ENCODE measurements at places on chromosomes 11 and 22.
A peak's percentile ranks its signal among the peaks of the same experiment; 100 is the strongest.

- no peak for DNase-seq
Measured at GRCh38 chr11:9803685-9804418, 140.0 kb downstream of the SWAP70 start.

GRCh38 chr11:65896034-65896999 lies 3.9 kb downstream of the FOSL1 start:
- no peak for DNase-seq

GRCh38 chr11:66066751-66067150 lies 3.3 kb upstream of the PACS1 start:
- no peak for DNase-seq

DNA sequence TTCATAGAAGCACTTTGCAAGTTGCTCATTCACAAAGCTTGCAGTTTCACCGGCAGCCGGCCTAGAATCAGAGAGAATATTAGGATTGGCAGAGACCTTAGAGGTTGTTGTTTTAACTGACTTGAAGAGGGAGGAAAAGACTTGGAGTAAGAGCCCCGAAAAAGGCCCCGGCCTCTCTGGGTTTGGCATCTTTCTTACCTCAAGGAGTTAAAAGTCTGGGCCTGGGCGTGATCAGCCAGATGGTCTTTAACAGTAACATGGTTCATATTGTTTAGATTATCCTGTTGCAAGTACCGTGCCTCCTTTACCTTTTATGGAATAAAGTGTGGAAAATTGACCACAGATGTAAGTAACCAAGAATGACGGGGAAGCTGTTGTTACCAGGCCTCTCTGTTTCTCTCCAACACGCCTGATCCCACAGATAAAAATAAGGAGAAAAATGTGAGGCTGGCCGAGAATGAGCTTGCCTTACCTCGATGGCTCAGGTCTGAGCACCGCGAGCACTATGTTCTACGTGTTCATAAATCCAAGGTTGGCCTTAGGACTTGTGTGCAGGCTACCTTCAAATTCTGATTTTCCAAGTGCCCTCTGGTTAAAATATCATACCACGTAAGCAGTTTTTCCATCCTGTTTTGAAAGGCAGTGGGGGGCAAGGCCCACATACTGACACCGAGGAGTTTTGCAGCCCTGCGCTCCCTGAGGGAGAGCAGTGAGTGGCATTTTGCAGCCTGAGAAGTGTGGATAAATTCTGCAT lies 56.4 kb downstream of the PARVA start:
- peak; percentile 74 for DNase-seq

DNA sequence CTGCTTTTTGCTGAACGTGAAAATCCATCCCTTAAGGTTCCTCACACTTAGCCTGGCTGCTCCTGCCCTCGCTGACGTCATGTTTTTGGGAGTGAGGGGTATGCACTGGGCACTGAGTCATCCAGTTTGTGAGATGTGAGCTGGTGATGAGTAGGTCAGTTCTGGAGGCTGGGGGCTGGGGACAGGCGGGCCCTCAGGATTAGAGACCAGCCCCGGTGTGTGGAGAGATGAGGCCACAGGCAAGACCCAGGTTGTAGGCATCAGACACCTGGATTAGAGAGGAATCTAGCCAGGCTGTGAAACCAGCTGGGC lies 9.2 kb downstream of the KCNC1 start:
- DNase-seq, result no peak

DNA sequence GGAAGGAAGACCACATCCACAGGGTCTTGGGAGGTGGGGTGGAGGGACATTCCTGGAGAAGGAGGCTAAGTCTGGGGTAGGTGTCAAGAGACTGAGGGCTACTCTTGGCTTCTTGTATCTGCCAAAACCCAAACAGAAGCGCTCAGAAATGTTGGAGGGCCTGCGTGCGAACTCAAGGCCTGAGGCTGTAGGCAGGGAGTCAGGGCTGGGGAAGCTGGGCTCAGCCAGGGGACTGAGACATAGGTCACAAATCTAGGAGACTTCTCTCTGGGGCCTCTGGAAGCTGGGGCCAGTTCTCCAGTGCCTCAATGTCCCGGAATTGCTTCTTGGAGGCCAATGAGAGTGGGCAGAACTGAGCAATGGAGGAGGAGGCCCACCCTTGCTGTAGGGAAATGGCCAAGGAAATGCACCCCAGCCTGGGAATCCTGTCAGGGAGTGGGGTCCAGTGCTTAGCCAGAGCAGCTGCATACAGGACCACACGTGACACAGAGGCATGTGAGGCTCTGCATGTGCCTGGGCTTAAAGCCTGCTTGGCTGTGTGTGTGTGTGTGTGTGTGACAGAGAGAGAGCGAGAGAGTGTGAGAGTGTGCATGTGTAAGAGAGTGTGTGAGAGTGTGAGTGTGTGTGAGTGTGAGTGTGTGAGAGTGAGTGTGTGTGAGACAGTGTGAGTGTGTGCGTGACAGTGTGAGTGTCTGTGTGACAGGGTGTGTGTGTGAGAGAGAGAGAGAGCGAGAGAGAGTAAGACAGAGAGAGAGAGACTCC lies 141.3 kb downstream of the ST3GAL4 start:
- no peak for DNase-seq

GRCh38 chr11:122872046-122872445 lies 10.5 kb upstream of the JHY start:
- DNase-seq, result no peak

GRCh38 chr11:129249923-129250322 lies 57.8 kb upstream of the ARHGAP32 start:
- DNase-seq, result no peak

GRCh38 chr22:29517215-29517908 lies 36.2 kb downstream of the THOC5 start:
- DNase-seq, result no peak

- peak; percentile 86 for DNase-seq
Measured at GRCh38 chr11:9017773-9018172, 14.0 kb upstream of the NRIP3 start.

DNA sequence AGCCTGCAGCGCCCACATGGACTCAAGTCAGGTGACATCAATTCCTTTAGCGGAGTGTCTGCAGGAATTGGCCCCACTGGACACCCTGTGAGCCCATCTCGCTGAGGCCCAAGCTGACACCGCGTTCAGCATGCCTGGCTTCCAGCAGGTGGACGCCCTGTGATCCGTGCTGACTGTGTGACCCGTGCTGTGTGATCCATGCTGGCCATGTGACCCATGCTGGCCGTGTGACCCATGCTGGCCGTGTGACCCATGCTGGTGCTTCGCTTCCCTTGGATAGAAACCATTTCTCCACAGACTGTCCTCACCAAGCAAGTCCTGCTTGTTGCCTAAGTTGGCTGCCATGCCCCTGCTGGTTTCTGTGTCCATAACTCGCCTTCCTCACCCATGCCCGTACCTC lies 392.1 kb downstream of the BRD1 start:
- DNase-seq, result no peak

- no peak for DNase-seq
Measured at GRCh38 chr11:78038697-78039313, 15.7 kb upstream of the KCTD14 start.

DNA sequence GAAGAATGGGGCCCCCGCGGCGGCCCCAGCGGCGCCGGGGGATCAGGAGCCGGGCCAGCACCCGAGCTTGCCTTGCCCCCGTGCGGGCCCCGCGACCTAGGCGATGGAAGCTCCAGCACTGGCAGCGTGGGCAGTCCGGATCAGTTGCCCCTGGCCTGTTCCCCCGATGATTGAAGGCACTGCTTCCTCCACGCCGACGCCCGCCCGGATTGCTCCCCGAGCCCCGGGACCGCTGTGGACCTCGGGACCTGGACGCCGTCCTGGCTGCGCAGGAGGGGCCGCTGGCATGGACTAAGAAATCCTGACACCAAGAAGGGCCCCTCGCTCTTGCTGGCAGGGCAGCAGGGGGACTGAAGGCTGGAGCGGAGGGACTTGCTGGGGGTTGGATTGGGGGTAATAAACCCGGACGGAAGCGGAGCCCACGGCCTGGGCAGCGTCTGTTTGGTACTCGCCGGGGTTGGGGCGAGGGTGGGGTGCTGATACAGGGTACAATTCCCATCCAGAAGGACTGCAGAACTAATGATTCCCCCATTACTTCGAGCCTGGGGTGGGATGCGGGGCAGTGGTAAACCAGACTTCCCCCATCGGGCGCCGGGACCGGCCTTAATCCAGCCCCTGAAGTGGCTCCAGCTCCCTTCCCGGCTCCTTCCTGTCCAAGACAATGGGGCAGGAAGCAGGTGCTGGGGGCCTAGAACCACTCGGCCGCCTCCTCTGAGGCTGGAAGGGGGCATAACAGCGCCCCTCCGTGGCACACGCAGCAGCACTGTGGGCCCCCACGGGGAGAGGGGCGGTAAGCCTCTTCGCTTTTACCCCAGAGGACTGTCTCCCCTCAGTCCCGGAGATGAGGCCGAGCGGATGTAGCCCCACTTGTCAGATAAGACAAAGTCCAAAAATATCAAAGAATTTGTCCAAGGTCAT lies 1.0 kb downstream of the CCDC85B start:
- DNase-seq, result no peak

DNA sequence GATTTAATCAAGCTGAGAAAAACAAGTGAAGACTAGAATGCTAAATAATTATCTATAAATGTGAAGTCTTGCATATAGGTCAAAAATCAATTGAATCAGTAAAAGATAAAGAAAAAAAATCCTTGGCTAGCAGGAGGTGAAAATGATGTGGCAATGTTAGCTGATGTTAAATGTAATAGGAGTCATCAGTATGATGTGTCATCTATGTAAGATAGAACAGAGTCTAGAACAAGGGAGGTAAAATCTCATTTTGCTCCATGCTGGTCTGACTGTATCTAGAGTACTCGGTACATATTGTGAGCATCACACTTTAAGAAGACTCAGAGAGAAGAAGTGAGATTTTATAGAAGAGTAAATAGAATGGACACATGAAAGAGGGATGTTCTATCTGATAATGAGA lies 721.2 kb downstream of the ETS1 start:
- DNase-seq, result no peak

DNA sequence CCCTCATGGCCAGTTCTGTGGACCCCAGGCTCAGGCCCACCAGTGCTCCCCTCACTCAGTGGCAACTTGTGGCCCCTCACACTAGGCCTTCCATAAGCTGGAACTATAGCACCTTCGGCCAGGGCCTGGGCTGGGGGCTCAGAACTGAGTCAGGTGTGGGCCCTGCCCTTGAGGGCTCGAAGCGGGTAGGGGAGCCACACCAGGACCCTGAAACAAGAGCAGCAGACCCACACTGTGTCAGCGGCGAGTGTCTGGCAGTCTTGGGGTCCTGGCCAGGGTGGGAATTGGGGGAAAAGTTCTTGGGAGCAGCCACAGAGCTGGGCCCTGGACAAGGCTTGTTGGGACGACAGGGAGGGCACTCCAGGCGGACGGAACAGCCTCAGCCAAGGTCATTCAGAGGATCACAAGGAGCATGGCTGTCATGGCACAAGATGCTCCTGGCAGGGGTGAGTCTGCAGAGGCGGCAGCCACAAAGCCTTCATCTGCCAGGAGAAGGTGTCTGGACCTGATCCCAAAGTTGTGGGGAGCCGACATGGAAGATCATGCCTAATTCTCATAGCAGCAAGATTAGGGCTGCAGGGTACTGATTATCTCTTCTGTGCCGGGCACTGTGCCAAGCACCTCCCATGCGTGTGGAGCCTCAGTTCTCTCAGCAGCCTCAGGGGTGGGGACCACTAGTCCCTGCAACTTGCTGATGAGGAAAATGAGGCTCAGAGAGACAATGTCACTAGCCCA lies 50.7 kb downstream of the SHISAL1 start:
- DNase-seq, result no peak

GRCh38 chr22:36409911-36410756 lies 22.4 kb upstream of the MYH9 start:
- no peak for DNase-seq

DNA sequence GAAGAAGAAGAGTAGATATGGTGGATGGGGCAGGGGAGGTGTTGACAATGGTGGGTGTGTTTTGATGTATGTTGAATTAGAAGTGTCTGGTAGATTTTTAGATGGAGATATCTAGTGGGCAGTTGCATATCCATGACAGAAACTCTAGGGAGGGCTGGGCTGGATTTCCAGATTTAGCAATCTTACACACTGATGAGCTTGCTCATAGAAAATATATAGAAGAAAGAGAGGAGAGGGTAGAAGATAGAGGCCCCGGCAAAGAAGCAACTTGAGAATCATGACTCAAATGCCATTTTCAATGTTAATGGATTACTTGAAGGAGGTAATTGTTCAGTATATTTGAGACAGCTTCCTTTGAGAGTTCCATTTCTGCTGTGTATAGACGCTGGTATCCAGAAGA lies 8.2 kb downstream of the REXO2 start:
- no peak for DNase-seq

- no peak for DNase-seq
Measured at GRCh38 chr11:28858076-28858475, 749.9 kb downstream of the METTL15 start.

- DNase-seq, result no peak
Measured at GRCh38 chr11:25886036-25886435, 445.9 kb upstream of the ANO3 start.

- DNase-seq, result peak; percentile 90
Measured at GRCh38 chr22:39174498-39175352, 22.2 kb upstream of the CBX7 start.

GRCh38 chr22:45144916-45145315 lies 18.8 kb upstream of the NUP50 start:
- no peak for DNase-seq

GRCh38 chr22:25282346-25282670 lies 62.9 kb downstream of the CRYBB2 start:
- peak; percentile 6 for DNase-seq

GRCh38 chr11:91081440-91082043 lies 858.7 kb upstream of the CHORDC1 start:
- peak; percentile 2 for DNase-seq

GRCh38 chr22:46002757-46003270 lies 25.9 kb upstream of the WNT7B start:
- DNase-seq, result peak; percentile 78

- no peak for DNase-seq
Measured at GRCh38 chr11:11534981-11535380, 86.8 kb downstream of the GALNT18 start.

GRCh38 chr11:46259971-46260560 lies 17.4 kb upstream of the CREB3L1 start:
- no peak for DNase-seq

GRCh38 chr22:37358917-37359316 lies 68.4 kb downstream of the ELFN2 start:
- DNase-seq, result no peak

DNA sequence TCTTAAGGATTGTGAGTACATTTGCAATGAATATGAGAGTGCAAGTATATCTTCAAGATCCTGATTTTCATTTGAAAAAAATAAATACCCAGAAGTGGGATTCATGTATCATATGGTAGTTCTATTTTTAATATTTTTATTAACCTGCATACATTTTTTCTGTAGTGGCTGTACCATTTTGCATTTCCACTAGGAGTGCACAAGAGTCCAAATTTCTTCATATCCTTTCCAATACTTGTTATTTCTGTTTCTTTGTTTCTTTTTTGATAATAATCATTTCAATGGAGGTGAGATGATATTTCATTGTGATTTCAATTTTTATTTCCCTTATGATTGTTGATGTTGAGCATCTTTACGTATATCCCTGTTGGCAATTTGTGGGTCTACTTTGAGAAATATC lies 759.8 kb upstream of the CNTN5 start:
- DNase-seq, result no peak

GRCh38 chr11:127862406-127862805 lies 725.0 kb downstream of the ETS1 start:
- no peak for DNase-seq
